Dorsolateral prefrontal cortex (tissue), 122 donors: ENCODE measurements at places on chromosomes 2 and 18.

DNA sequence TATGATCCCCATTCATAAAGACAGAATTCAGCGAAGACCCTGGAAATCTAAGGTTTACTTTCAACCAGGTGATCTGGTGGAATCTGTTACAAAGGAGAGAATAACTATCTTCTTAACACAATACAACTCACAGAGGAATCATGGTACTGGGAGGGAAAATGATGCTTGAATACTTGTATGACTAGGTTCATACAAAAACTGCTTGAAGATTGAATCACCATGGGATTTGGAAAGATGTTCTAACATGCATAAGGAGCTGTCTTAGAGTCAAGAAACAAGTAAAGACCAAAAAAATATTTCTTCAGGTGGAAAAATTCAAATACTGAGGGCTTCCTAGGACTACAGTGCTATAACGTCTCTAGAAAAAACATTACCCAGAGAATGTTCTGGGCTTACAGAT, 32.2 kb downstream of the COL5A2 start:
- DNase-seq: no peak

GRCh38 chr2:191115391-191115790, 35.4 kb downstream of the STAT4 start:
- DNase-seq: no peak

- DNase-seq: no peak
Observed at GRCh38 chr2:224776795-224777558, 60.8 kb upstream of the CCDC195 start.

- no peak for DNase-seq
Observed at GRCh38 chr2:70522627-70523026, 31.0 kb downstream of the TGFA start.

DNA sequence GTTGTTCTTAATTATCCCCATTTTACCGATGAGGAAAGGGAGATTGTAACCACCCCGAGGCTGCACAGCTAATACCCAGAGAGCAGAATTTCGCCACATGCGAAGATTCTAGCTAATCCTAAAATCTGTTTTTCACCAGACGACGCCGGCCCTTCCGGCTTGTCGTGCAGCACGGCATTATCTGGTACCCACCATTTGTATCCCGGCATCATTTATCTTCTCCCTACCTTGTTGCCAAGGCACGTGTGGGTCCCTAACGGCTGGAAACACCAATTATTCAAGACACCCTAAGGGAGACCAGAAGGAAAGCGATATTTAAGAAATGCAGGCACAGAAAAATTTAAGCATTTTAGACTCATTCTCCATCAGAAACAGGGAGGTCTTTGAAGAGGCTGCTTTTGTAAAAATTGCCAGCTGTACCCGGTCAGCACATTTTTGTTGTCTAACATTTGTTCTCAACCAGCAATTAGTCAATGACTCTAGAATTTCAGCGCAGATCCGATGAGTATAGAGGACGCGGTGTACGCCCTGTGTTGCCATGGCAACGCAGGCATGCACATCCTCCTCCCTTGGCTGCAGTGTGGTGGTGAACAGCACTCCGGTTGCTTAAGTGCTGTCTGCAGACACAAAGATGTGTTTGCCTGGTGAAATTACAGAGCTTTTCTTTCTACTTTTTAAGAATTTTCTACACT, 111.6 kb downstream of the AGAP1 start:
- peak; percentile 93 for DNase-seq

DNA sequence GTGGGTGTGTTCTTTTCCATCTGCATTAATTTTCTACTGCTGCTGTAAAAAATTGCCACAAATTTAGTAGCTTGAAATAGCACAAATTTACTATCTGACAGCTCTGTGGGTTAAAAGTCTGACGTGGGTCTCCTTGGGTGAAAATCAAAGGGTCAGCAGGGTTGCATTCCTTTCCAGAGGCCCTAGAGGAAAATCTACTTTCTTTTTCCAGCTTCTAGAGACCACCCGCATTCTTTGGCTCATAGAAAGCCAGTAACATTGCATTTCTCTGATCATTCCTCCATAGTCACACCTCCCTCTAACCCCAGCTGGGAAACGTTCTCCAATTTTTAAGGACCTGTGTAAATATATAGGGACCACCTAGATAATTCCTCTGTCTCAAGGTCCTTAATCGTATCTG, 128.8 kb downstream of the ATL2 start:
- no peak for DNase-seq

GRCh38 chr2:185700883-185701282, 37.7 kb upstream of the FSIP2 start:
- DNase-seq: no peak

DNA sequence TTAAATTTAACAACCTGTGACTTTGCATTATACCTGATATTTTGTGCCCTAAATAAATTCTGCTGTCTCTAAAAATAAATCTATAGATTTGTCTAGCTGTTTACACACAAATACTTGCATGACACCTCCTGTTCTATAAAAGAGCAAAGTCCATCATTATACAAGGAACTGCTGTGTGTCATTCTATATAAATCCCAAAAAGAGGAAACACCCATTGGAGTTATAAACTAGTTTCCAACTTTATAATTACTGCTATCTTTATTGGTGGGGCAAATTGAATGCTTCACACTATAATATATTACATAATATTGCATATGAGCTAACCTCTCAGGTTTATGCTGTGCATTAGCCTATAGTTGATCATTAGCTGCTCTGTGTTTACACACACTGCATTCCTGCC, 504.4 kb downstream of the SATB2 start:
- DNase-seq: no peak

DNA sequence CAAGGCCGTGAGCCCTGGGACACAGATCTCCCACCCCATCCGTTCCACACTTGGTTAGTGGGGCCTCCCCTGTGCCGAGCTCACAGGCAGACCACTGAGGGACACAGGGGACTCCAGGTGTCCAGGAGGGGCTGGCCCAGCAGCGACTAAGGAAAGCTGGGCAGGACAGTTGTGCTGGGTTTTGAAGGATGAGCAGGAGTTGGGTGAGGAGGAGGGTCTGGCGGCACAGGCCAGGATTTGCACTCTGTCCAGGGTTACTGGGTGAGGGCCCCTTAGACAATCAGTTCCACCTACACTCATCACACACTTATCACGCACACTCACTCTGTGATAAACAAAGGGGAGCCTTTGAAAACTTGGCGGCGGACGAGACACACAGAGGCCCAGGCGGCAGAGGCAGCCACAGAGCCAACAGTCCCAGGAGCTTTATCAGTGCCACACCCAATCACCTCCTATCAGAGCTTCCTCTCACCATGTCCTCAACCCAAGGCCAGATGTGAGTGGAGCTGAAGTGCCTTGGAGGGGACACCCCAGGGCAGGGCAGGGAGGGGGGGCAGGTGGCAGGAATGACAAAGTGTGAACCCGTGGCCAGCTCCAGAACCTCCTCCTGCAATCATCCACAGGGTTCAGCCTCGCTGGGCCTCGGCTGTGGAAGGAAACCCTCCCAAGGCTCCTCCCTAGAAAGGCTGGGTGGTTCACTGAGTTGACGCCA, 26.6 kb downstream of the BIN1 start:
- DNase-seq: no peak

- no peak for DNase-seq
Observed at GRCh38 chr2:141767051-141767450, 363.8 kb downstream of the LRP1B start.

GRCh38 chr2:38178556-38179419, 102.8 kb upstream of the CYP1B1 start:
- no peak for DNase-seq

DNA sequence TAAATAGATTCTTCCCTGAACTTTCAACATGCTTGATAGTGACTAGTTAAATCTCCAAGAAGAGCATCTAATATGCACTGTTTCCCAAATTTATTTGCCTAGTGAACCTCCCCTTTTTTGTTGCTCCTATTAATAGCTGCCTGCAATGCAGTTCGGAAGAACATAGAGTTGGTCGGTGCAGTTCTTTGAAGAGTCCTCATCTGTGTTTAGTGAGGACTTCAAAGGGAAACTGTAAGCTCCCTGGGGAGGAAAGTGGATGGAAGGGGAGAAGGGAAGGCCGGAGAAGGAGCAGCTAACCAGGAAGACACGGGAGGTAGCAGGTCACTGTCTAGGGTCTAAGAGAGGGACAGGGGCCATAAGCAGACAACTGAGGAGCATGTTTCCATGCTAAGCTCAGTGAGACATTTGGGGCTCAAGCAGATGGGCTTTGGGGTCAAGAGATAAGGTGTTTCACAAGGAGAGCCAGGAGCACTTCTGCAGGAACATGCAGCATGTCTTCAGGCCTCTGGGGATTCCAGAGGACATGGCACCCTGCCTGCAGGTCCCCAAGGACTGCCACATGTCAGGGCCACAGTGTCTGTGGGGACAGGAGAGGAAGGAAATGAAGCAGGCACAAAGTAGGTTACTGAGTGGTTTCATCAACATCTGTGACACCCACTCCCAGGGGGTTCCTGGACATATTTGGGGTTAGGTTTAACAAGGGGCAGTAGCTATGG, 48.7 kb upstream of the ANXA4 start:
- DNase-seq: no peak

DNA sequence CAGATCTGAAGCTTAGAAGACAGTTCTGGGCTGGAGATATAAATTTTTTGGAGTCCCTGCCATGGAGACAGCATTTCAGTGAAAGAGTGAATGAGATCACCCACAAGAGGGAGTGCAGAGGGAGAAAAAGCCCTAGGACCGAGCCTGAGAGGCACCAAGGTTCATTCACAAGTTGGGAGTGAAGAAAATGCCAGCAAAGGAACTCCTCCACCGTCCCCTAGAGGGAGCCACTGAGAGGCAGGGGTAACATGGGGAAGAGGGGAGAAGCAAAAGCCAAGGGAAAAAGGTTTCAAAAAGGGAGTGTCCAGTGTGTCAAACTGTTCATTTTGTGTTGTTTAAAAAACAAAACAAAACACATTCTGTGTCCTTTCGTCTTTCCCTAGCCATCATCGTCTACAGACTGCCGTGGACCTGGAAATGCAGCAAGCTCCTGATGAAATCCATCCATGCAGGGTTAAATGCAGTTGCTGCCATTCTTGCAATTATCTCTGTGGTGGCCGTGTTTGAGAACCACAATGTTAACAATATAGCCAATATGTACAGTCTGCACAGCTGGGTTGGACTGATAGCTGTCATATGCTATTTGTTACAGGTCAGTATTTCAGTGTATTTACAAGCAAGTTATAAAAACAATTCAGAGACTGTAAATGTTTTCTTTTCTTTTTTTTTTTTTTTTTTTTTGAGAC, 19.1 kb downstream of the CYBRD1 start:
- no peak for DNase-seq

- no peak for DNase-seq
Observed at GRCh38 chr2:118971245-118972122, 29.5 kb downstream of the MARCO start.

DNA sequence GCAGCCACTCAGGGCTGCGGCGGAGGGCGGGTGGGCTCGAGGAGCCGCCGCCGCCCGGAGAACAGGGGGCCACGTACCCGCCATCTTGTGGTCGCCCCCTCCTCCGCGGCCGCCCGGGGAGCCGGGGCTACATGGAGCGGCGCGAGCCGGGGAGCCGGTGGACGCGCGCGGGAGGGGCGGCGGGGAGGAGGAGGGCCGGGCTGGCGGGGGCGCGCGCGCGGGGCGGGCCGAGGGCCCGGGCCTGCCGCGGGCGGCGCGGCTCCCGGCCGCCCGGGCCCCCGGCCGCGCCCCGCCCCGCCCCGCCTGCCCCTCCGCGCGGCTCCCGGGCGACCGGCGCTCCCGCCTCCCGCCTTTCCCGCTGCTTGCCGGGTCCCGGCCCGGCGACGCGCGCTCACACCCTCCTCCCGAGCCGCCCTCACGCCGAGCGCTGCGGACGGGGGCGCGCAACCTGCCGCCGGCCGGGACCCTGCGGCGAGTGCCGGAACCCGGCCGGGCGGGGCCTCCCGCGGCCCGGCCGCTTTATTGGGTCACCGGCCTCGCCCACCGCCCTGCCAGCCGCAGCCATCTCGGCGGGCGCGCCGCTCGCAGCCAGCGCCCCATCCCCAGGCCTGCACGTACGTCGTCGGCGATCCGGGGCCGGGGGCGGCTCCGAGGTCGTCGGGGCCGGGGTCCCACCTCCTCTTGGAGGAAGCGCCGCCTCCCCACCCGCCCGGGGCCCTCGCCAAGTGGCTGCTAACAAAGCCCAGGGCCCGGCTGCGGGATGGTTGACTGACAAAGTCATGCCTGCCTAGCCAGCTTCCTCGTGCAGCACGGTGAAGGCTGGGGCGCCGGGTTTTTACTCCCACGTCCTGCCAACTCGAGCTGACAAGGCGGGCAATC, at the start of gene PPP4R1:
Gene PPP4R1, minus strand, starts transcription at position 159 of the 879 bp plus-strand sequence. Its CDS starts 75 bp downstream, at position 84.
- peak; percentile 72 for DNase-seq

DNA sequence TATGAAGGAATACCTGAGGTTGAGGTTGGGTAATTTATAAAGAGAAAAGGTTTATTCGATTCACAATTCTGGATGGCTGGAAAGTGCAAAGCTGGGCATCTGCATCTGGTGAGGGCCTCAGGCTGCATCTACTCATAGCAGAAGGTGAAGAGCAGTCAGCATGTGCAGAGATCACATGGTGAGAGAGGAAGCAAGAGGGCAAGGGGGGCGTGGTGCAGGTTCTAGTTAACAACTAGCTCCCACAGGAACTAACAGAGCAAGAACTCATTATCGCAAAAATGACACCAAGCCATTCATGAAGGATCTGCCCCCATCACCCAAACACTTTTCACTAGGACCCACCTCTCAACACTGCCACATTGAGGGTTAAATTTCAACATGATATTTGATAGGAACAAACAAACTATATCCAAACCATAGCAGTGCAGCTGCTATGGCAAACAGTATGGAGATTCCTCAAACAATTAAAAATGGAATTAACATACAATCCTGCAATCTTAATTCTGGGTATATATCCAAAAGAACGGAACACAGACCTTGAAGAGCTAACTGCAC, 72.8 kb upstream of the LDLRAD4 start:
- DNase-seq: no peak

DNA sequence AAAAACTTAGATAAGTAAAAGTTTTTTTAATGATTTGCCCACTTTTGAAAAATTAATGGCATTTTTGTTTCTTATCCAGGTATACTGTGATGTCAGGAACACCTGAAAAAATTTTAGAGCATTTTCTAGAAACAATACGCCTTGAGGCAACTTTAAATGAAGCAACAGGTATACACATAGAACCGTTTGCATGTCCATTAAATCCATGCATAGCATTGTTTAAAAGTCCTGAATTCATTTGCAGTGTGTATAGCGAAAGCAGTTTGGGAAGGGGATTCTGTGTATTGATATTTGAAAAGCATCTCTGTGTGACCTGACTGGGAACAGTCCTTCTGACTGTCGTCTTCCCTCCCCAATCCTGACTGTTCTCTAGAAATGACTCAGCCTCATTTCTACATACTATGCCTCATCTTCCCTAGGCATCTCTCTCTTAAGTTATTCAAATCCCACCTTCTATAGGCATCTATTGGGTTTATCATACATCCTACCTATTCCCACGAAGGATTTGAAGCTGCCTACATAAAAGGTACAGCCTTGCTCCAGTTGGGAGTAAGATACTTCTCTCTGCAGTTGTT, 79.2 kb upstream of the MAP3K20 start:
- no peak for DNase-seq
